ENCODE measurements at places on chromosomes 13 and 19.

- no peak for DNase-seq
Observed at GRCh38 chr19:55350620-55351315, 3.8 kb downstream of the COX6B2 start.

DNA sequence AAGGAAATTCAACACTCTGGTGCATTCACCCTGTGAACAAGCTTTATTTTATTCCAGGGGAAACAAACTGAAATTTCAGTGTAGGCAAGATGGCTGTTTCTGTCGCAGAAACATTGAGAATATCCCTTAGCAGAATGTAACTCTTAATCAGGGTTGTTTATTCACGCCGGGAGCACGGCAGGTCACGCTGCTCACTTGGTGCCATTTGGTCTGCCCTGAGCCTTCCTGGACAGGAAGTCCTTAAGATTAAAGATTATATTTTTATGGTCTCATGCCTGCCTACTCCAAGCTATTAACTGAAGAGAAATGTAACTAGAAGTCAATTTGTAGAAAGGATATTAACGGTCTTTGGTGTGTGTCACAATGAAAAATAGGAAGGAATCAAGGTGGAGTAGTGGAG is 185.3 kb upstream of the ARGLU1 start:
- DNase-seq = no peak

GRCh38 chr19:15307169-15307568 is 25.2 kb downstream of the BRD4 start:
- no peak for DNase-seq

- no peak for DNase-seq
Observed at GRCh38 chr19:6767081-6767356, 216 bp downstream of the SH2D3A start.

DNA sequence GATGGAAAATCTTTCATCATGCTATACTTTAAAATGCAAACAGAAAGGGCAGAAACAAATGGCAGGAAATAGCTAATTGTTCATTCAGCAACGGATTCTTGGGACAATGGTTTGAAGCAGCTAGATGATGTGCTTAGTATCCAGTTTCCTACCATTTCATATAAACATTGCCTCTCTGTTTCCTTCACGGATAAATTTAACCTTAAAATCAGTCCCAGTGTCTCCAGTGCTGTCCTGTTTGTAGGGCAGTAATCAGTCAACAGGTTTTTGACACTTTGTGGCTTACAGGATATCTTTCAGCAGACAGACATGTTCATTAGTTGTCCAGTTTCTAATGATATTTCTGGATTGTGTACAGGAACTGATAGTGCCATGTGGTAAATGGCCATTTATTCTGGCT is 24.7 kb upstream of the RB1 start:
- no peak for DNase-seq

GRCh38 chr19:49441960-49442350 is 628 bp upstream of the SLC17A7 start:
- no peak for DNase-seq

GRCh38 chr13:95643936-95644598 is 439 bp downstream of the DZIP1 start:
- DNase-seq = peak; percentile 20

- no peak for DNase-seq
Observed at GRCh38 chr13:70613295-70613694, 505.0 kb upstream of the KLHL1 start.

GRCh38 chr19:5553892-5554291 is 13.9 kb downstream of the TINCR start:
- DNase-seq = no peak

DNA sequence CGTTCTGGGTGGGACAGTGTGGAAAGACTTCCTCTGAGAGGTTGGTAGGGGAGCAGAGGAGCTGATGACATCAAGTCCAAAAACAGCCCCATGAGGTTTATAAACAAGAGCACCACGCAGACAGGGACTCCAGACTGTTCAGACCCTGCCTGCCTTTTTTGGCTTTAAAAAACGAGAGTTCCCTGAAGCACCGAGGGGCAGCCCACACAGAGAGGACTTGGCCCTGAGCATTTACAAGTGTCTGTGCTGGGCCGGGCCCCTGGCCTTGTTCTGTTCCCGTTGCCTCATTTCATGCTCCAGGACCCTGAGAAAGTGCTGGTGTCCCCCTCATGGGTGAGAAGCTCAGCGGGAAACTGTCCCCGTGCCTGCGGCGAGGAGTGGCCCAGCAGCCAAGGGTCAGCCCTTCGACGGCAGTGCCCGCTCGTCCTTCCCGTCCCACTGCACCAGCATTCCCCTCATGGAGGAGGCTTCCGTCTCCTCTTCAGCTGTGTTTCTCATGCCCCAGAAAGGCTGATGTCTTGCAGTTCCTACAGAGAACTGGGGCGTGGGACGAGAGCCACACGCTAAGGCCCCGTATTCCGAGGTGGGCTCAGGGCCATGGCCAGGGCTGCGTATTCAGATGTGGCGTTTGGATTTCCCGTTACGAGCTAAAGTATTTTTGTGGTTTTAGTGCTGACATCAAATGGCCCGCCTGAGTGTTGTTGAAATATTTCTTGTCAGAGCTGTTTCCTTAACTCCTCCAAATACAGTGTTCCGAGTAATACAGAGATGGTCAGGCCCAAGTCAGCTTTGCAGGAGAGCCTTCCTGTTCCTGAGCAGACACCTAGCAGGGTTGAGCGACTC is 93.5 kb downstream of the ATP11A start:
- no peak for DNase-seq

DNA sequence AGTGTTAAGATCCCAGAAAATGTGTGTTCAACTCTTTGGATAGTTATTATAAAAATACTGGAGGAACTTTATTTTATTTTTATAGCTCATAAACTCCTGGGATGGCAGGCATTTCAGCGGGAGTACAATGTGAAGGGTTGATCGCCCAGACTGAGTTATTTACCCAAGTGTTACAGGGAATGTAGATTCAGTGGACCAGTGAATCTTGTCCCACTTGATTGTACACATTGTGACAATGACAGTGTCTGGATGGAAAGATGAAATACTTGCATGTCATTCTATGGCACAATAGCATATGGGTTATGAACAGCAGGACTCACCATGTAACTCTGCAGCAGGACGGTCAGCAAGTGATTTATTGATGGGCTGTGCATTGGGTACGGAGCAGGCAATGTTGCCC is 20.3 kb downstream of the OLFM4 start:
- no peak for DNase-seq

DNA sequence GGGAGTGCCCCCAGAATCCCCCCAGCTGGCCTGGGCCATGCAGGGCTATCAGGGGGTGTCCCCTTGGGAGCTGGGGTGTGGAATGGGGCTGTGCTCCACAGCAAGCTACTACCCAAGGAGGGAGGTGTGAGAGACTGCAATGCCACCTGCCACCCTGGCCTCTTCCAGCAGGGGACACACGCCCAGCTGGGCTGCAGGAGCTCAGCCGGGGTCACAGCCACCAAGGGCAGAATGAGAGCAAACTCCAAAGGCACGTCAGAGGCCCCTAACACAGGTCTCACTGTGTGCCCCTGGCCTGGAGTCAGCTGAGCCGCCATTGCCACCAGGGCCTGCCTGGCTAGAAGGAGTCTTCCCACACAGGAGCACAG is 55.5 kb downstream of the MLLT1 start:
- DNase-seq = no peak

DNA sequence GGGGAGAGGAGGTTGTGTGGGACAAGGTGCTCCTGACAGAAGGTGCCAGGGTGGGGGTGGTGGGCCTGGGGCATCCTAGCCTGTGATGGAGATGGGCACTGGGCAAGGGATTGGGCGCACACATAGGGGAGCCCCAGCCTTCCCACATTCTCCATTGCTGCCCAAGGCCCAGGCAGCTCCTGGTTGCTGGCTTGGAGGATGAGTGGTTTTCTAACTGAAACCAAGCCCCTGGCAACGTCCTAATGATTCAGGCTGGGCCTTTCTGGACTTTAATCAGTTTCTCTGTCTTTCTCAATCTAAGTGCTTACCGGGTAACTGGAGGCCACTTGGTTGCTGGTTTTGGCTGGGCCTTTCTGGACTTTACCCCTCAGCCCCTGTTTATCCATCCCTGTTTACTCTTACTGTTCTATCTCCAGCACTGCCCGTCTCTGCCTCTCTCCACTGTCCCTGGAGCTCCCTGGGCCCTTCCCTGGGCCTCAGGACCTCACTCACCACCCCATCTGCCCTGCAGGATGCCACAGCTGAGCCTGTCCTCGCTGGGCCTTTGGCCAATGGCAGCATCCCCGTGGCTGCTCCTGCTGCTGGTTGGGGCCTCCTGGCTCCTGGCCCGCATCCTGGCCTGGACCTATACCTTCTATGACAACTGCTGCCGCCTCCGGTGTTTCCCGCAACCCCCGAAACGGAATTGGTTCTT is 354 bp downstream of the CYP4F3 start:
- no peak for DNase-seq

- peak; percentile 42 for DNase-seq
Observed at GRCh38 chr13:106083620-106084350, 451.7 kb downstream of the EFNB2 start.

DNA sequence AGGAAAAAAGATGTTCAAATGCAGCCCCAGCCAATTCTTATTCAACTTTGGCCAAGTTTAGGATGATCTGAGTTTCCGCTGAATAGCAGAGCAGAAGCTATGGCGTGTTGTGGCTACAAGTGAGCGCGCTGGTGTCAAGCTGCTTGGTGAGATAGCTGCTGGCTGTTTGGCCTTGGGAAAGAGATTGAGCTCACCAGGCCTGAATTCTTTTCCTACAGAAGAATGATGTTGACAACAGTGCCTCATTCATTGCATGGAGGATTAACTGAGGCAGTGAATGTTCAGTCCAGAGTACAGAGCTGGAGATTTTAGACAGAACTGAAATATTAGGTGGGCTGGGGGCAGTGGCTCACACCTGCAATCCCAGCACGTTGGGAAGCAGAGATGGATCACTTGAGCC is 31.5 kb upstream of the MAP3K10 start:
- DNase-seq = no peak

DNA sequence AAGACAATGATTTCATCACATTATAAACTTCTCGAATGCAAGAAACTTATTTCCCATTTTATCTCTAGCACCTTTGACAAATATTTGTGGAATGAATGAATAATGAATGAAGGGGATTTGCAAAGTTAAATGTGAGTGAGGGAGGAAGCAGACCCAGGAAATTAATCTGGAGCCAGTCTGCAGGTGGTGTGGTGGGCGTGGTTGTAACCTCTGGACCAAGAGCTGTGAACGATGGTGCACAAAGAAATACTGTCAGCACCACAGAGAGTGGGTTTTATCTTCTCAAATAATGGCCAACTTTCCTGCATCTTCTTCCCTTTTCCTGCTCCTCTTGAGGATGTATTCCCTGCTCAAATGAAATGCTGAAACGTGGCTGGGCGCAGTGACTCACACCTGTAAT is 11.0 kb upstream of the ZNF792 start:
- DNase-seq = no peak

DNA sequence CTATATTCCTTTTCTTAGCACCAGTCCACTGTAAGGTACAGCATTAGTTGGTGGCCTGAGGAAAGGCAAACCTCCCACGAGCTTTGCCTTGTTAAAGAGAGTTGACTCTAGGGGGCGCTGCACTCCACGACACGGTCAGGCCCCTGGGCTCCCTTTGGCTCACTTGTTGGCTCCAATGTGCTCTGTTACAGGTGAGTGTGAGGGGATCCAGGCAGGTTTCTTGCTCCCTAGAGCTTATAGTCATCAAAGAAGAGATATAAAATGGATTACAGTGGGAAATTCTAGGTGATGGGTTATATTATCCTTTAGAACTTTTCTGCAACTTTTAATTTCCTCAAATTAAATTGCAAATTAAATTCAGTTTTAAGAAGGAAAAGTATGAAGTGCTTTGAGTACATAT is 3.7 kb downstream of the WDR87 start:
- peak; percentile 79 for DNase-seq

GRCh38 chr19:30155381-30156200 is 213.6 kb downstream of the URI1 start:
- DNase-seq = no peak

DNA sequence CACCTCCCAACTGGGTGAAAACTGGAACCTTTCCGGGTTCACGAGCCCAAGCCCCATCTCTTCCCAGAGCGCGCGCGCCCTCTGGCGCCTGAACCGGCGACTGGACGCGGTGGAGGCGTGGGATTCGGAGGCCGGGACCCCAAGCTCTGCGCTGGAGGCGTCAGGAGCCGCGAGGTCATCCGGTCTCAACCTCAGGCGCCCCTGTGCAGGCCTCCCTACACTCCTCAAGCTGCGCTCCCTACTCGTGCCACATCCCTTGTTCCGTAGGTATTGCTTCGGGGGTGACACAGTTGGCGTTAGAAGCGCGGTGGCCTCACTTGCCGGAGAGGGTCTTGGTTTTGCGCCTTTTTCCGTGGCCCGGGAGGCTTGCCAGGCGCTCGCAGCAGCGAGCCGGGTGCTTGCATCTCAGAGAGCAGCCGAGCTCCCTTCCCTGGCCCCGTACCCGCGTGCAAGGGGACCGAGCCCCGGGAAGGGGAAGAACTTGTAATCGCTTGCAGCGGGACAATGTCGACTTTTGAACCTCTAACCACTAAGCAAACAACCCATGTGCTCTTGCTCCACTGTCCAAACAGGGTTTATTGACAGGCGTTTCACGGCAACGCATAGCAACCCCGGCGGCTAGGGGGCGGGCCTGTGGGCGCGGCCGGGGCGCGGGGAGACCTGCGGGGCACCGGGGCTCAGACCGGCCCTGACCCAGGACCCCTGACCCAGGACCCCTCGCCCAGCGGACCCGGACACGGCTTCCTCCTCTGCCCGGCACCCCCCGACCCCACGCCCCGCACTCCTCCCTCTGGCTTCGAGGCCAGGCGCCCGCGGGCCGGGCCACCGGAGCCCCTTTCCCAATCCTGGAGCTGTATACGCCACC is 8.5 kb downstream of the CDX2 start:
- DNase-seq = peak; percentile 13

DNA sequence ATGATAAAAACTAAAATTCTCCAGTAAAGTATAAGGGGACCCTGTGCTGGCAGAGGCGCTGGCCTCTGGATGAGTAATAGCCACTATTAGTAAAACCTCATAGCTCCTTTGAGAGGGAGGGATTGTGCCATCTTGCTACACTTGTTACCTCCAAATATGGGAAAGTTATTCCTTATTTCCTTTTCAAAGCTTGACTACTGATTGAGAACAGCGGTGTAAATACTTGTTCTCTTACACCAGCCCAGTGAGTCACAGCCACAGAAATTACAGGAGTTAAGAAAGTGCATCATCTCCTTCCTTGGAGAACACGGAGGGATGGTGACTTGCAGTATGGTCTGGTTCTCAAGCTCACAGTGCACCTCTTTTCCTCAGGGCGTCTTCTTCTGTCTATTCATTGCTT is 379.0 kb downstream of the EFNB2 start:
- no peak for DNase-seq

DNA sequence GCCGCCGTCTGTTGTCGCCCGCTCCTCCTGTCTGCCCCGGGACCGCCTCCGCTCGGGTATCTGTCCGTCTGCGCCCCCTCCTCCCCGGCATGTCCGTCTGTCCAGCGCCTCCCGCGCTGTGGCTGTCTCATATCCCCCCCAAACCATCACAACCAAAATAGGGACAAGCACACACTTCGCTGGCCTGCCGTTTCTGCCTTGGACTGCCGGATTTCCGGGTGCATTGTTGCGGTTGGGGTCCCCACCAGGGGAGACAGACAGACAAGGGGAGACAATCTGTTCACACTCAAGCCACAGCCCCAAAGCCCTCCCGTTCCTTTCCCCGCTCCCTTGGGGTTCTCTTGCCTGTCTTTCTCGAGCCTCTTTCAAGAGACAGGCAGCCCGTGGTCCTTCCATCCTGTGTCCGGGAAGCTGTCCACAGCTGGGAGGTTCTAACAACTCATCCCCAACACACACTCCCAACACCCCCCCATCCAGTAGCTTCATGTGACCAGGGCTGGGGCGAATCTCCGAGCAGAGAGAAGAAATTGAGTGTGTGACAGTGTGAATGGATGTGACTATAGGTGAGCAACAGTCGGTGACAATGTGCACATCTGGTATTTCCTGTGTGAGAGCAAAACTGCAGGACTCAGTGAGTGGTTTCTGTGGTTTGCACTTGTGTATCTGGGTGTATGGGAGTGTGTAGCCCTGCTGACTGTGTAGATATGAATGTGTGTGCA is 16.5 kb upstream of the FOSB start:
- no peak for DNase-seq

Measured in posterior cingulate gyrus (tissue), 11 donors.